NCI-H187 treated with DMSO at 0.1 percent for 48 hours (cell line): ENCODE measurements at places on chromosomes 1 and 21.

DNA sequence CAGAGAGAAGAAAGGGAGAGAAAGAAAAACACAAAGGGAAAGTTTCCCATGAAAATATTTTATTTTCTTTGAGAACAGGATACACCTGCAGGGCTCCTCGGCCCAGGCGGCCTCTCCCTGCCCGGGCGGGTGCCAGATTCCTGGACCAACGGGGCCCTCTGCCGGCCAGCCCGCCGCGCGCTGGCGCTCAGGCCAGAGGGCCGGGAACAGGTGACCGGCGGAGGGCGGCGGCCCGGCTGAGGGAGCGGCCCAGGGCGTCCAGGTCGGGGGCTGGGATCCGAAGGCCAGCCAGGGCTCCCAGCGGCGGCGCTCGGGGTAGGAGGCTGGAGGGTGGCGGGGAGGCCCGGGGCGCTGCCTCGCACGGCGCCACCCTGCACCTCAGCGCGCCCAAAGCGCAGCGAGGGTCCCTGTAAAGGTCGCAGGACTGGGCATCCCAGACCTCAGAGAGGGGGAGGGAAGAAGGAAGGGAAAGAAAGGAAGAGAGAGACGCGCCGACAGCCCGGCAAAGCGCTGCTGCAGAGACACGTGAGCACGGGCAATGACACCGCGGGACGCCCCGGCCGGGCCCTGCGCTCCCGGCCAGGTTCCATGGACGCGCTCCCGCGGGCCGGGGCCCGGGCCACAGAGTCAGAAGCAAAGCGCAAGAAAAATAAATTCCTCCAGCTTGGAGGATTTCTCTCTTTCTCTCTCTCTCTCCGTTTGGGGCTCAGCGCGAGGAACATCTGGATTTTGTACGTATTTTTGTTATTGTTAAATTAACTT is 927 bp downstream of the WNT9A start:
- DNase-seq, result no peak

DNA sequence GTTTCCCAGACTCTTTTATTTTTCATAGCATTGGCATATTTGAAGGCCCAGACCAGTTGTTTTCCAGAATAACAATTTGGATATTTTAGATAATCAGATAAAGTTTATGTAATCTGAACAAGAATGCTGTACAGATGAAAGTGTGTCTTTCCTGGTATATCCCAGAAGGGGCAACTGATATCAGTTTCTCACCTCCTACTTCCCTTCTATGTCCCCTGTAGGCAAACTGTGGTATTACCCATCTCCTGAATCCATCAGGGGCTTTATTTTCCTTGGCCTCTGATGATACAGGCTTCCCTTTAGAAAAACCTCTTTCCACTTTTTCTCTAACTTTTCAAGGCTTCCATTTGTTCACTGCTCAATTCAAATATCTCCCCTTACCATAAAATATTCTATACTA is 87.5 kb upstream of the RGS1 start:
- DNase-seq, result no peak

DNA sequence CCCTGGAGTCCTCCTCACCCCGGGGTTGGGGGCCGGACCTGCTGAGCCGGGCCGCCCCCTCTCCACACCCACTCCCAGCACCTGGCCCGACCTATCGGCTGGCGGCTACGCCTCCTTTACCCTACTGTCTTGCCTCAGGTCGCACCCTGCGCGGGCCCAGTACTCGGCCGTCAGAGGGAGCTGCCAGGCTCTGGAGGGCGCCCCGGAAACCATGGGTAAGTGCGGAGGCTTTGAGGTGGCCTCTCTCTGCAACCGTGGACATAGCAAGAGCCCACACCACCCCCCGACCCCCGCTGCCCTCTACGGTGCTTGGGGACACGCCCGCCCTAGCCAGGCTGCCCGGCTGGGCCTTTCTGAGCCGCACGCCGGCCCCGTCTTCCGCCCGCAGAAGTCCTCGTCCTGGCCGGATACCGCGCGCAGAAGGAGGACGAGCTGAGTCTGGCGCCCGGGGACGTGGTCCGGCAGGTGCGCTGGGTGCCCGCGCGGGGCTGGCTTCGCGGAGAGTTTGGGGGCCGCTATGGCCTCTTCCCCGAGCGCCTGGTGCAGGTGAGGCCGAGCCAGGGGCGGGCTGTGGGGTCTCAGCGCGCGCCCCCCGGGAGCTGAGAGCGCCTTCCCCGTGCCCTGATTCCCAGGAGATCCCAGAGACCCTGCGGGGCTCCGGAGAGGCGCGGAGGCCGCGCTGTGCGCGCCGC is at the start of gene SH3D21:
Gene SH3D21, plus strand, starts transcription at position 159 of the 692 bp plus-strand sequence. Its CDS starts 53 bp downstream, at position 212.
- no peak for DNase-seq

DNA sequence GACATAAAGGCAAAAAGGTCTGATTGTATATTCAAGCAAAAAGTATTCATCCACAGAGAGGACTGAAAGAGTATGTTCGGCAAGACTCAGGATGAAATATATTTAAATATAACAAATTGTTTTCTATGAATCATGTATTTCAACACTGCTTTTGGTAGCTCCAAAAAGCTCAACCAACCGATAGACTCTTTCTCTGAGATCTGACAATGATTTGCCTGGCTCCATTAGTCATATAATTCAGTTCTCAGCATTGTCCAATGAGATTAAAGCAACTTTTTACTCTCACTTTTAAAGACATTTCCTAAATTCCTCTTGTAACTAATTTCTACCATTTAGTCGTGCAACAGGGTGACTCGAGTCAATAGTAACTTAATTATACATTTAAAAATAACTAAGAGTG is 319.1 kb upstream of the GREM2 start:
- no peak for DNase-seq

- no peak for DNase-seq
These were observed 184.6 kb upstream of the NRIP1 start for GRCh38 chr21:15249285-15249993.

DNA sequence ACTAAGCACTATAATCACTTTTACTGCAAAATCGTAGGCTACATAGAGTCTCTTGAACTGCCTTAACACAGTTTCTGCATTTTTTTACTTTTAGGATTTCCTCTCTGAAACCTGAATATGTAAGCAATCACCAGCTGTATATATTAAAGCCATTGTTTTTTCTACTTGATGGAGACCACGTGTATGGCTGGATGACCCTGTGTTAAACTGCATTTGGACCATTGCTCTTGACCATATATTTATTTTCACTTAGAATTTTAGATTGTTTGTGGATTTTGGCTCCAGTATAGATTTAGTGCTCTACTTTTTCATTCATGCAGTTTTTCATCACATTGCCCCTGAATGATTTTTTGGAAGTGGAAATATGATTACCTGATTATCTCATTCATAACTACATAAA is 320.5 kb upstream of the SGIP1 start:
- no peak for DNase-seq

GRCh38 chr1:167369933-167370332 is 148.4 kb downstream of the CD247 start:
- no peak for DNase-seq

DNA sequence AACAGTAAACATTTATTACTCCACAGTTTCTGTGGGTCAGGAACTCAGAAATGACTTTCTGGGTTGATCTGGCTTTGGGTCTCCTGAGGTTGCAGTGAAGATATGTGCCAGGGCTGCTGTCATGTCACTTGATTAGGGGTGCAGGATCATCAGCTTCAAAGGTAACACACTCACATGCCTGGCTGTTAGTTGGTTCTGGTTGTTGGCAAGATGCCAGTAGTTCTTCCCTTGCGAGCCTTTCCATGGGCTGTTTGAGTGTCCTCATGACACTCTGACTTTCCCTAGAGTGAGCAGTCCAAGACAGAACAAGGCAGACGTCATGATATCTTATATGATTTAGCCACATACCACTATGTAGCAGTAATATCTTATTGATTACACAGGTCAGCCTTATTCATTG is 1.8 kb downstream of the SWT1 start:
- no peak for DNase-seq

GRCh38 chr1:112575154-112575804 is 43.7 kb downstream of the ST7L start:
- DNase-seq, result no peak

- DNase-seq, result no peak
These were observed 104.6 kb upstream of the F3 start for GRCh38 chr1:94646141-94646643.

DNA sequence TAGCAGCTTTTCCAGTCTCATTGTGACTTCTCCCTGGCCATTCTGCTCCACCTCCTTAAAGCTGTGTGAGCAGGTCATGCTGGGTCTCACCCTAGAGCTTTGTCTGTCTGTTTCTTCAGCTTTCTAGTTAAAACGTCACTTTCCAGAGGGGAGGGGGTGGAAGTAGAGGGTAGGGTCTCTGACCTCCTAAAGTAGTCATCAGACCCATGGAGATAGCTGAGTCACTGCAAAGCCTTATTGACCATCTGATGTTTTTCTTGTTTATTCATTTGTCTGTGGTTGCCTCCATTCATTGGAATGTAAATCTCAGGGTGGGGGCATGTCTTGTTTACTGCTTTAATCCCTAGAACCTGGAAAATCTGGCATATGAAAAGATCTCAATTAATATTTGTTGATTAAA is 52.7 kb downstream of the ELF3 start:
- DNase-seq, result no peak

- DNase-seq, result no peak
These were observed 114.8 kb downstream of the LRRIQ3 start for GRCh38 chr1:74083128-74083527.

GRCh38 chr1:240070188-240070587 is 21.5 kb upstream of the FMN2 start:
- DNase-seq, result no peak

DNA sequence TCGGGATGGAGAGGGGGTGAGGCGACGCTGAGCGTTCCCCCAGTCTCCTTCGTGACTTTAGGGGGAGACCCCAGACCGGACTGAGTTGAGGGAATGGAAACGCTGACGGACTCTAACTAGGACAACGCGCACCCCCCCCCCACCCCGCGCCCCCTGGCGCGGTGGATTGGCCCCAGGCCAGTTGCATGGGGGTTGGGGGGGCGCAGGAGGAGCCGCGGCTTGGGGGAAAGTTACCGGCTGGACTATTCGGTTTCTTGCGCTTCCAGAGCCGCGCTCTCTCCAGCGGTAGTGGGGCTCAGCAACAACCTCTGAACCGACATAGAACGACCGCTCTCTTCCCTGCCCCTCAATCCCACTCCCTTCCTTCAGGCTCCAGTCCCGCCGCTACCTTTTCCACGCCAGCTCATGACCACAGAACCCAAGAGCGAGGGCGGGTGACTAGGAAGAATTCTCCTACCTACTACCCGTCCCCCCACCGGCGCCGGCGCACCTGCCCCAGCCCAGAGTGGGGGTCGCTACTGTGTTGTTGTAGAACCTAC is 694 bp downstream of the ZBTB7B start:
- DNase-seq, result no peak

DNA sequence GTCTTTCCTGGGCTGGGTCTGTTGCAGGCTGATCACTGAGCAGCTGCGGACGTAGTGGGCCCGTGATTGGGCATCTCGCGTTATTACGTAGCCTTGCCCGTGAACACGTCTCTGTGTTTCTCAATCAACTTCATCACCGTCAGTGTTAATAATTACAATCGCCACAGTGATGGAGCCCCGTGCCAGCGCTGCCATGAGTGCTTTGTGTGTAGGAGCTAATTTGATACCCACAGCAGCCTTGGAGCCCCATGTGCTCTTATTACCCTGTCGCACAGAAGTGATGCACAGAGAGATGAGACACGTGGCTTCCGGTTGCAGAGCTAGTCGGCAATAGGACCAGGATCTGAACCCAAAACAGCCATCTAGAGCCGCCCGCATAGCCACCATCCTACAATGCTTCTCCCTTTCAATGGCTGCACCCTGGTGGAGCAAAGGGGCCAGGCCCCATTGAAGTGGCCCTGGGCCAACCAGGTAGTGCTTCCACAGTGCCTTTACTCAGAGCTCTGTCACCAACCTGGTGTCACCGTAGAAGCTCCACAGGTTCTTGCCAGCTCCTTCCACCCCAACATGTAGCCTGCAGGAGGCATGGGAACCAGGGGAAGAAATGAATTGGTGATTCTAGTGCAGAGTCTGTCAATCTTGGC is 398.5 kb upstream of the VAMP3 start:
- DNase-seq, result no peak

DNA sequence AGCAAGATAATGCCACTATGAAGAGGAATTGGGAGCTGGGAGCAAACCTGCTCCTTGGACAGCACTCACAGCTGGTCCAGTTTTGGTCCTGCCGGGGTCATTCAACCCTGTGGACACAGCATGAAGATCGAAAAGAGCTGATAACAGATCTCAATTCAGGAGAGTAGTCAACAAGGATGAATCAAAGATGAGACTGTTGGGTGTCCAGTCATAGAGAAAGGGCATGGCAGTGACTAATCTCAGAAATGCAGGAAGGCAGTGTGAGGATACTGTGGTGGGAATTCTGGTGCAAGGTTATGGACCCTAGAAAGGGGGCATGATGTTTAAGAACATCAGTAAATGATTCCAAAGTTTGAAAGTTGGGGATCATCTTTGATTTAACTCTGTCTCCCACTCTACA is 261.4 kb upstream of the ZP4 start:
- no peak for DNase-seq

DNA sequence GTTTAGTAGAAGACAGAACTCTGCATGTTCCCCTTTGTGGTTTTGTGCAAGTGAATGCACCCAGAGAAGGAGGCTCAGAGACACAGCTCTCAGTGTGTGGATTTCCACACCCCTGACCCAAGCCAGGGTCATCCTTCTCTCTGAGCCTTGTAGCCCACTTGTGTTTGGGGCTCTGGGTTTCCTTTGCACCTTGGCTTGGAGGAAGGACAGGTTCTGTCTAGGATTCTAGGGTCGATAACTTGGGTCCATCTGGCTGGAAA is 27.2 kb downstream of the MYOG start:
- no peak for DNase-seq

- no peak for DNase-seq
These were observed 346.8 kb downstream of the BRINP2 start for GRCh38 chr1:177517546-177517945.

DNA sequence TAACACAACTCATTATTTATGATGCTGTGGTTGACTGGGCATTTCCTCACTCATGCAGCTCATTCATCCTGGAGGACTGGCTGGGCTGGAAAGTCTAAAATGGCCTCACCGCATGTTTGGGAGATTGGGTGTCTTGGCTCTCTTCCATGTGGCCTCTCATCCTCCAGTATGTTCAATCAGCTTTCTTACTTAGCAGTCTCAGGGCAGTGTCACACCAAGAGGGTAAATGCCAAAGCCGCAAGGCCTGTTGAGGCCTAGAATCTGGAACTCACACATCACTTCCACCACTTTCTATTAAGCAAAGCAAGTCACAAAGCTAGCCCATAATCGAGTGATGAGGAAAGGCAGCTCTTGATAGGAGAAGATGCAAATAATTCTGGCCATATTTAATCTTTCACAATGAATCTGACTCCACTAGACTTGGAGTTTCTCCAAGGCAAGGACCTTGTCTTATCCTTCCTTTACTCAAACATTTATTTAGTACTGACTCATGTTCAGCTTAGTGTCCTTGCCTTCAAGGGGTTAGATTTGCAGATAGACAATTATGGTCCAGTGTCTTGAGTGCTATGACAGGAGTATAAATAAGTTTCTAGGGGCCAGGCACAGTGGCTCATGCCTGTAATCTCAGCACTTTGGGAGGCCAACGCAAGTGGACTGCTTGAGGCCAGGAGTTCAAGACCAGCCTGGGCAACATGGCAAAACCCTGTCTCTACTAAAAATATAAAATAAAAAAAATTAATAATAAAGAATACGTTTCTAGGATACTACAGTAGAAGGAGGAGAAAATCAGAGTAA is 45.1 kb downstream of the TMEM53 start:
- no peak for DNase-seq

- no peak for DNase-seq
These were observed 28.7 kb downstream of the NPHS2 start for GRCh38 chr1:179547021-179547535.

- DNase-seq, result no peak
These were observed 7.8 kb downstream of the SNAP47 start for GRCh38 chr1:227742738-227743715.
